ENCODE measurements at places on chromosomes 6 and 20.

DNA sequence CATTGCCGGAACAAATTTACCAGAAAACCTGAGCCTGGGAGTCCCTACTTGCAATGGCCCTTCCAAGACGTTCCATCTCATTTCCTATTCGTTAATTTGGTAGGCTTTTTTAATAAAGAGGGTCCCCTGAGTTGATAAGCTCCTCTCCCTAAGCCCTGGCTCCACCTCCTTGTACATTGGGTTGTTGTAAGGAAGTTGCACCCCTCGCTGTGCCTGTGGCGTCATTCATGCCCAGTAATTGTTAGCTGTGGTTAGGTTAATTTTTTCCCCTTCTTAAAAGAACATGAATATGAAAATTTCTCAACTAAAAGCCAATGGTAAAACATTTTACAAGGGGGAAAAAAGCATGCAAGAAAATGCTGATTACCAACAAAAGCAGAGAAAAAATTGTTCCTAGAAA, 91.9 kb downstream of the SLC24A3 start:
- DNase-seq: no peak

GRCh38 chr6:42771741-42772100, 10.1 kb upstream of the BICRAL start:
- DNase-seq: no peak

DNA sequence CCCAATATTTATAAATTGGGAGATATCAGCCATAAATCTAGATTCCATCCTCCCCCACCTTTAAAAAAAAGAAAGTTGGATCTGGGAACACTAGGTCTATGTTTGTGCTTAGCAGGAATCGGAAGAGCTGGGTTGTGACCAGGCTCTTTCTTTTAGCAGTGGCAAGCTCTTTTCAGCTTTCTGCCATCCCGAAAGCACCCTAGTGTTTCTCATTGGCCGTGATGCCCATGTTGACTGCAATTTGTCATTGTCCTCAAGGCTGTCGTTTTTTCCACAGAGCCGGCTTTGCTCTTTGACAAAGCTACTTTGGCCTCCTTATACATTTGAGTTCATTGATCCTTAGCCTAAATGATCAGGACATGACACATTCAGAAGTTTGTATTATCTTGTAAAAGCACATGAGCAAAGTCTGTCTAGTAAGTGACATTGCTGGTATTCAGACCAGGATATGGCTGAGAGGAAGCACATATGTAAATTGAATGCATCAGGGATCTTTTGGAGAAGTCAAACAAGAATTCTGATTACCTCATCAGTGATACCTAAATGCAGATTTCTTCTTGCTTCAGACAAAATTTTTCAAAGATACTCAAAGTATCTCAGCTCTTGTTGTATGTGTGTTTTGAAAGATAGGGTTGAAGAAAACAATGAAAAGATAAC, 50.1 kb downstream of the CARMIL1 start:
- DNase-seq: no peak

DNA sequence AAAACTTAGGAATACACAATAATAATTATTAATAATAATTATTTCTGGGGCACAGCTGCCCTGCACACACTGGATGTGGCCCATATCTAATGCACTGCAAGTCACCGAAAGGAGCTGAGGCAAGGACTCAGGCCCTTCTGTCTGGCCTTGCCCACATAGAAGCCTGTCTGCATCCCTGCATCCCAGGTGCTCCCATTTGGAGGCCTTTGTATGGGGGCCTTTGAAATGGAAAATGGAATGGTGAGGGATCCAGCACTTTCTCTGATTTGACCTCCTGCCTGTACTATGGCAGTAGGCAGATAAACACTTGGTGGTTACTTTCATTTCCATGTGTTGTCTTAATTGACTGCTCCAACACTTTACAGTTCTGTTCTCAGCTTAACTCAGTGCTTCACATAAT, 75.7 kb upstream of the PTCHD4 start:
- no peak for DNase-seq

GRCh38 chr6:21609881-21610329, 16.4 kb downstream of the SOX4 start:
- no peak for DNase-seq

DNA sequence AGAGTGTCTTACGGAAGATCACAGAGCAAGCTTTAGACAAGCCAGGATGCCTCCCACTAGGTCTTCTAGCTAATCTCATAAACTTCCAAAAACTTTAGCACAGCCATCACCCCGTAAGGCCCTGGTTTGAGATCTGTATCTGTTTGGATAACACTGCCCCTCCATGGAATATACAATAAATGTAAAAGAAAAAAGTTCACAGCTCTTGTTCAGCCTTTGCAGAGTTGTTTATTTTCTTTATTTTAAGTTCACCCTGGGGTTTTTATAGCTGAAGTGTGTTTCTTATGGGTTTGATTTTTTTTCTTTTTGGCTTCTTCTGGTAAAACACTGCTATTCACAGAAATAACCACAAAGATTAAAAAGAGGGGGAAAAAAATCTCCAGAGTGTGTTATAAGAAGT, 125.6 kb downstream of the EYA2 start:
- DNase-seq: no peak
